Right lung (tissue), 10 donors: ENCODE measurements at places on chromosomes 4 and X. TPM values are rescaled to one million over a fixed set of nuclear protein-coding genes. Genes with fewer than 3 reads are reported as not detected.
A peak's percentile ranks its signal among the peaks of the same experiment; 100 is the strongest.

ZCCHC18 gene
- 4.8 TPM for polyA plus RNA-seq

DNA sequence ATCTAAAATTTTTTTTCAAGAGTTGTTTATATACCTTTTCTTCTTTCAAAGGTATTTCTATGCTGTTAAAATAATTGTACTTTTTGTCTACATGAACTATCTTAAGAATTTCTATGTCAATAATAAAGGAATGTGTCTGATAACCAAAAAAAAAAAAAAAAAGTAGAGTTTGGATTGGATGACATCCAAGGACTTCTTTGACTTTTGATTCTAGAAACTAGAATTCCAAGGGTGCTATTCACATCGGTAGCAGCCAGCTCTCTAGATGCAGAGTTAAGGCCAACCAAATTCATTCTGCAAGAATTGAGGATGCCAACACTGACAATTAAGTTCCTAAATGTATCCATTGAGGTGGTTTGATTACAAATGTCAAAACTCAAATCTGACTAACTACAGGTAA, 42.0 kb upstream of the PRKG2 start:
- no peak for DNase-seq

HSFX1 gene
- polyA plus RNA-seq = 3.0 TPM

- DNase-seq = no peak
Measured at GRCh38 chrX:128807367-128807766, 715.9 kb downstream of the SMARCA1 start.

GRCh38 chr4:25702848-25703247, 47.2 kb downstream of the SLC34A2 start:
- no peak for DNase-seq

- peak; percentile 47 for DNase-seq
Measured at GRCh38 chr4:6641164-6641970, 882 bp downstream of the MRFAP1 start.

- DNase-seq = no peak
Measured at GRCh38 chrX:17414839-17415238, 39.8 kb downstream of the NHS start.

- no peak for DNase-seq
Measured at GRCh38 chrX:113950081-113950678, 633.7 kb upstream of the HTR2C start.

FAM149A gene
- polyA plus RNA-seq = 24.1 TPM

AREG gene
- 2.4 TPM for polyA plus RNA-seq

- no peak for DNase-seq
Measured at GRCh38 chrX:53085661-53086229, 3.6 kb downstream of the TSPYL2 start.

- no peak for DNase-seq
Measured at GRCh38 chr4:38547052-38547451, 116.9 kb upstream of the KLF3 start.

- no peak for DNase-seq
Measured at GRCh38 chr4:171025343-171025742, 787.9 kb upstream of the GALNTL6 start.

UNC5C gene
- 47.1 TPM for polyA plus RNA-seq
